NCI-H1436 treated with DMSO at 0.1 percent for 48 hours (cell line): ENCODE measurements at places on chromosomes 16 and 17.

DNA sequence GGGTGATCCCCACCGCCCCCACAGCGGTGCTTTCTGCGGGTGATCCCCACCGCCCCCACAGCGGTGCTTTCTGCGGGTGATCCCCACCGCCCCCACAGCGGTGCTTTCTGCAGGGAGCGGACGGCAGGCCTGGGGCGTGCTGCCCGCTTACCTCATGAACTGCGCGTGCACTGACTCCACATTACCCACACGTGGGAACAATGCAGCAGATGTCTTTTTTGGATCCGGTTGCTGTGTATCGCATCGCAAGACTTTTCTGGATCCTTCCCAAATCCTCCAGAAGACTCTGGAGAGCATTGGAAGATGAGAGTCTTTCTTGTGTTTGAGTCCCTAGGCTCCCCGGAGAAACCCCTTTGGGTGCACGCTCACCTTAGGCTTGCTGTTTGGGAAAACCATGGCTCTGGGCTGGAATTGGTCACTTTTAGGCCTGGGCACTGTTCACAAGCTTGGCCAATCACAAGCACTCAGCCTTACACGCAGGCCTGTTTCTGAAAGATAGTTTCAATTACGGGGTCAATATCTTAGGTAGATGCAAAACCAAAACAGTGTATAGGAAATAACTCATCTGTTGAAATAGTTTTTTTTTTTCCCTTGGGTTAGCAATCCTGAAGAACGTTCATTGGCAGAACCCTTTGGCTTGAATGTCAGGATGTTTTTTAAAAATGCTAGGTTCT is 201.8 kb downstream of the RPTOR start:
- no peak for DNase-seq

DNA sequence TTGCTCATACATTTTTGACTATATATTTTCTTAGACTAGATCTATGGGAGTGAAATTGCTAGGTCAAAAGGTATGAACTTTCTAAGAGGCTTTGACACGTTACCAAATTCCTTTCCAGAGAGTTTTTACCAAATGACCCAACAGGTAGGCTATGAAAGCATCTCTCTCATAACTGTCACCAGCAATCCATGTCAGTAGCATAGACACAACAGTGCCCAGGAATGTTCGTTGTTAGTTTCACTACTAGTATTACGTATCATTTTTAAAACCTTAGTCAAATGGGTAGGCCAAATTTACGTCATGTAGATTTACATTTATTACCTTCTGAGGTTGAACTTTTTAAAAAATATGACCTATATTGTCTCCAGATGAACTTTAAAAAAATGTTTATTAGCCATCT is 66.8 kb downstream of the MARCHF10 start:
- no peak for DNase-seq

- no peak for DNase-seq
Observed at GRCh38 chr16:81632392-81633146, 146.5 kb upstream of the PLCG2 start.

DNA sequence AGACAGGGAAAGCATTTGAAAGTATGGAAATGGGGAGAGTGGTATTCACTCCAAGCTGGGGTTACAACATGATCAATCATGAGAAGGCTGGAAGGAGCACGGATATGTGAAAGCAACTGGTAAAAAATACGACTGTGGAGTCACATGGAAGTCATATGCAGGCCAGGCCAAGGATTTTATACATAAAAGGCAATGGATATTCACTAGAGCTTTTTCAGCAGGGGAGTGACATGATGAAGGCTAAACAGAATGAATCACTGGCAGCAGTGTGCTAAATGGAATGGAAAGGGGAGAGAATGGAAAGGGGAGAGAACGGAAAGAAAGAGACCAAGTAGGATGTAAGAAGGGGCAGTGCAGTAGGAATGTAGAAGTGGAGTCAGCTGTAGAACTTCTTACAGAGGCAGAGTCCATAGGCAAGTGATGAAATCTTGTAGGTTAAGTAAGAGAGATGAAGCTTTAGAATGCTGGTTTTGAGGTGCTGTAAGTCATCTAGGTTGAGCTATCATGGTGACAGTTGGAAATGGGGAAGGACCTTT is 13.0 kb upstream of the NETO2 start:
- no peak for DNase-seq

DNA sequence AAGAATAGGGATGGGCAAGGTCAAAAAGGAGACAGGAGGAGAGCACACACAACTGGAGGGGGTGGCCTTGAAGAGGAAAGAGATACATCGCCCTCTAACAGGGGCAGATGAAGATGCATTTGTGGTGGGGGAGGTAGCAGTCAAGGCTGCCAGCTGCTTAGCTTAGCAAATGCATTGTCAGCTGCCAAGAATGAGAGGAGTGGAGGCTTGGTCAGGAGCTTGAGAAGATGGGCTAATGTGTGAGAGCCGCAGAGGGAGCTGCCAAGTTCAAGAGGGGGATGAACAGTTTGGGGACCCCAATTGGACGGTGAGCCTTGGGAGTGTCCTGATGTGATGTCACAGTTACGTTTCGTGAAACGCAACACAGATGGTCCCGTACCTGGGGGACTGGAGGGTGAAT is 28.9 kb upstream of the GNA13 start:
- no peak for DNase-seq

- DNase-seq: no peak
Observed at GRCh38 chr16:31423801-31424200, 4.4 kb downstream of the COX6A2 start.

GRCh38 chr17:63842173-63842539 is 329 bp downstream of the SMARCD2 start:
- no peak for DNase-seq

DNA sequence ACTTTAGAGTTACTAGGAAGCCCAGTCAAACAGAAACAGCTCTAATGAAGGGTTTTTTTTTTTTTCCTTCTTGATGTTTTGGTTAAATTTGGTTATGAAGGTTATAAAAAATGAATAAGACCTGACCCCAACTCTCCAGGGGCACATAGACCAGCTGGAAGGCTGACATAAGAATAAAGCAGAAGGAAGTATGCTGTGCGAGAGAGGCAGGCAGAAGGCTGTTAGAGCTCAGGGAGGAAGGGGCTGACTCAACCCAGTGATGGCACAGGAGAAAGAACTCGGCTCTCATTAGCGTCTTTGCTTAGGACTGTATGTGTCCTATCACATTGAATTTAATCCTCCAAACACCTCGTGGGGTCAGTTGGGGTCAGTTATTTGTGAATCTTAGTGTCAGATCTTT is 474.6 kb downstream of the PMP22 start:
- peak; percentile 17 for DNase-seq

- DNase-seq: no peak
Observed at GRCh38 chr17:54864636-54865356, 35.9 kb upstream of the TOM1L1 start.

GRCh38 chr17:21218101-21218500 is 4.1 kb upstream of the TMEM11 start:
- DNase-seq: no peak

DNA sequence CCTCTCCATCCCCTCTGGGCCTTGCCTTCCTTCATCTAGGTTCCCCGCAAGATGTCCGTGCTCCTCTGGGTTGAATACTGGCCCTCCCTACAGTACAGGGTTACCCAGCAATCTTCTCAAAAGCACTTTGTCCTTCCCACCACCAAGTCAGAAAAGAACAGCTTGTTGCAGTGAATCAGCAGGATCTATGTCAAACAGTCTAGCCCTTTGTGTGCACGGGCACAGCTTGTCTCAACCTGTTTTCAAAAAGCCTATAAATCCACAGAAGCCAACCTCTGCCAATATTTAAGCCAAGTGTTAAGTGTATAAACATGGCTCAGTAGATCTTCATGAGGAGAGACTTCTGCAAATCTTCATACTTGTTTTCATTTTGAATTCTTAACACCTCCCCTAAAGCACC is 25.2 kb downstream of the C17orf67 start:
- DNase-seq: no peak

DNA sequence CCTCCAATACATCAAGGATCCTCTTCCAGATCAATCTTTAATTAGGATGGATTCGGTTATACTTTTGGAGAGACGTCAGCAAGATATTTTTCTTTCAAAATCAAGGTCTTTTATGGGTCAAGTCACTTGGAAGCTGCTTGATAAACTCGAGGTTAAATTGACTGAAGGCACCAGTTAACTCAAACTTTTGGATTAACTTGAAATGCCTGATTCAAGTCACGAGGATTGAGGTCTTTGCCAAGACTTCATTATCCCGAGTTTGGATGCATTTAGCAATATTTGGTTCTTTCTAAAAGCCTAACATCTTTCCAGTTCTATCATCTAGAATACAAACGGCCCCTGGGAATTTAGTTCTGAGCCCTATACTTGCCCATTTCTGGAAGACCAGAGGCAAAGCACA is 82.9 kb downstream of the MYH11 start:
- DNase-seq: no peak

GRCh38 chr16:77531752-77532151 is 96.9 kb upstream of the ADAMTS18 start:
- DNase-seq: no peak

DNA sequence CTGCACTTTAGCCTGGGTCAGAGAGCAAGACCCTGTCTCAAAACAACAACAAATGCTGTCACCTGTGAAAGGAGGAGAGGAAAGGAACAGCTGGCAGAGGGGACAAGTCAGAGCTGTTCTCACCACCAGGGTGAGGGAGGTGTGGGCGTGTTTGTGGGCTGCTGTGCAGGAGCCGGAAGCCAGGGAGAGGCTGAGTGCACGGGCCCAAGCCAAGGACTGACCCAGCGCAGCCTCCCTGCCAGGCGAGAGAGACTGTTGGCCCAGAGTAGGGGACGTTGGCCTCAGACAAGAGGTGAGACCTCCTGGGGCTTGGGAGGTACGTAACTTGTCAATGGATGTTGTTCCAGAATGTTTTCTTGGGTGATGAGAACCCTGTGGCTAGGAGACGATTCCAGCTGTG is 10.7 kb downstream of the SPNS2 start:
- DNase-seq: no peak

GRCh38 chr16:1550069-1550468 is 16.6 kb downstream of the TMEM204 start:
- DNase-seq: no peak

DNA sequence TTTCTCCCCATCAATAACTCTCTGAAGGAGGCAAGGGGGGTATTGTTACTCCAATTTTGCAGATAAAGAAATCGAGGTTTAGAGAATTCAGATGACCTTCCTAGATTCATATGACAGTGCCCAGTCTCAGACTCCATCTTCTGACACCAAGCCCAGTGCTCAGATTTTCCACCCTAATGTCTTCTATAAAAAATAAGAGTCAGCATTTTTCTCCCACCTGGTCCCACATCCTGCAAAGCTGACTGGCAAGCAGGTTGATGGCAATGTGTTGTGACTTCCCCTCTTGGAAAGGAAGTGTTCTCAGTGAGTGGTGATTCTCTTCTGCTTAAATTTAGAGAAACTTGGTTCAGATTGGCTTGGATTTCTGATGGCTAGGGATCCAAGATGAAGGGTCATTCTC is 129.4 kb downstream of the SOX9 start:
- DNase-seq: no peak

DNA sequence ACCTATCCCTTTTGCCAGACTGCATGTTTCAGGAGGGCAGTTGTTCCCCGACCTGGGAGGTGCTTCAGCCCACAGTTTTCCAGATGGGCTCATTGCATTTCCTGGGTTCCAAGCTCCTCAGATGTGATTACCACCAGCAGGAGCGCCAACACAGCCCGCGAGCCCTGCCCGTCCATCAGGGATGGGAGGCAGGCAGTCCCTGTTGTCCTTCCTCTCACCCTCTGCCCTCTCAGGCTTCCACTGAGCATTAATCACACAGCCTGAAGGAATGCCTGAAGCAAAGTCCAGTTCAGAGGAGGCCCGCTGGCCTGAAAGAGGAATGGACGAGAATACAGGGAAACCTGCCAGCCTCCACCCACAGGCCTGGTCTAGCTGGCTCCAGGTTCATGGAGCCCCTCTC is 256.3 kb upstream of the SDK2 start:
- no peak for DNase-seq

DNA sequence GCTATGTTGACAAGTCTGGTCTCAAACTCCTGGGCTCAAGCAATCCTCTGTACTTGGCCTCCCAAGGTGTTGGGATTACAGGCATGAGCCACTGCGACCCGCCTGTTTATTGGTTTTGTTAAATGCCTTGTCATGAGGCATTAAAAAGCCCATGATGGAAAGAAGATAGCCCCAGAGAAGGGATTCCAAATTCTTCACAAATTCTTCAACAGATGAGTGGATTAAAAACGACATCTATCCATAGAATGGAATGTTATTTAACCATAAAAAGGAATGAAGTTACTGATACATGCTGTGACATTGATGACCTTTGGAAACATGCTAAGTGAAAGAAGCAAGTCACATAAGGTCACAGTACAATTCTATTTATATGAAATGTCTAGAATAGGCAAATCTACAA is 4.7 kb downstream of the SGF29 start:
- no peak for DNase-seq

GRCh38 chr16:15857724-15858560 is 1.1 kb upstream of the MYH11 start:
- DNase-seq: no peak

DNA sequence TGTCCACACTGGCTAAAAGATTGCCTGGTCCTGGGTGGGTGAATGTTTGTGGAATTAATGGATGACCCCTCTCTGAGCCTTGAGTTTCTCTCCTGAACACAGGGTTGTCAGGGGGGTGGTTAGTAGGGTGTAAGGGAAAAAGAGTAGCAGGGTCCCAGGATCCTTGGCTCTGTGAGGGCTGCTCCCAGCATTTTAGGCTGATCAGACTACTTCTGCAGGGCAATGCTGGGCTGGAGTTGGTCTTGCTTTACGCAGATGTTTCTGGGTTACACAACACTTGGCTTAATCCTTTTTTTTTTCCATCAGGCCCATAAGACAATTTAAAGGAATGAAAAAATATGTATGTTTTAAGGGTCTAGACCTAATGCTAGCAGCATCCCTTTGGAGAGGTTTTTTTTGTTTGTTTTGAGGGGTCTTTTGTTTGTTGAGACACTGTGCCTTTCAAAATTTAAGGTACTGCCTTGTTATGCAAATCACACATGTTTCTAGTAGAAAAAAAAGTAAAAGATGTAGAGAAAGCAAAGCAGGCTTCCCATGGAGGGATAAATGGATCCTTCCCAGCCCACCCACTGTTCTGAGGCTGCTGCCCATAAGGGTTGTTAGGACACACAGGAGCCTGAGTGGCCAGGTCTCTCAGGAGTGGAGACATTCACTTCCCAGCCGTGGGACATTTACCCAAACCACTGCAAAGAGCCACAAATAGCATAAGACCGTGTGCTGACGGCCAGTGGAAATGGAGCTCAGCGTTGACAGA is 225.6 kb upstream of the HSBP1 start:
- no peak for DNase-seq

DNA sequence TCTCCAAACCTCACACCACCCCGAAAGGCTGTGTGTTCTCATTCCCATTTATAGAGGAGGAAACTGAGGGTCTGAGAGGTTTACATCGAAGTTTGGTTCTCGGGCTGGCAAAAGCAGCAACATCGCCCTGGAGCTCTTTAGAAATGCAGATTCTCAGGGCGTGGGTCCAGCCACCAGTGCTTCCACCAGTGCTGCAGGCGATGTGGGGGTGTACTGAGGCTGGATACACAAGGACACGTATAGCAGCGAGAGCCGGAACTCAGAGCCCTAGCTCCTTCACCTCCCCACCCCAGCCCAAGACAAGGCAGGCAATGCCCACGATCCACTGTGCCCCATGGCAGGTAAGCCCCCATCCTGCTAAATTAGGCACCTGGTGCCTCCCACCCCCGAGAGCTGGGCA is 5.9 kb downstream of the GPRC5B start:
- DNase-seq: no peak

GRCh38 chr17:79463421-79464317 is 147.2 kb downstream of the RBFOX3 start:
- no peak for DNase-seq

- DNase-seq: no peak
Observed at GRCh38 chr17:50117202-50118051, 12.5 kb downstream of the SAMD14 start.

GRCh38 chr17:41251261-41251660 is 1.8 kb downstream of the KRTAP9-4 start:
- DNase-seq: no peak
